ENCODE measurements at places on chromosomes 16 and 17.

DNA sequence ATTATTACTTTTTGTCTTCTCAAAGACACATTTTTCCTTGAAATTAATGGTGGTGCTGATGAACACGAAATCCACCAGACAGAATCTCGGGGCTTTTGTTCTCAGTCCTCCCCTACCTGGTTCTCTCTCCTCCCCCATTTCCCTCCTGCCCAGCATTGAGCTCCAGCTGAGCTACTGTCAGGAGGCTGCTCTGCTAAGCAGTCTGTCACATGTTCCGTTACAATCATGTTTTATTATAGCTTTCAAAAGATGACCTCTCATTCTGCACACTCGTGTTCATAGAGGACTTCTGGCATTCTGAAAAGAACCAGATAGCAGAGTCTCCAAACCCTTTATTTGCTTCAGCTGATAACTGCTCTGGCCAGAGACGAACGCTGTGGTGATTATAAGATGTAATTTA, 732.5 kb upstream of the RBFOX1 start:
- DNase-seq: no peak

GRCh38 chr17:78706271-78706915, 75.7 kb downstream of the CYTH1 start:
- no peak for DNase-seq

DNA sequence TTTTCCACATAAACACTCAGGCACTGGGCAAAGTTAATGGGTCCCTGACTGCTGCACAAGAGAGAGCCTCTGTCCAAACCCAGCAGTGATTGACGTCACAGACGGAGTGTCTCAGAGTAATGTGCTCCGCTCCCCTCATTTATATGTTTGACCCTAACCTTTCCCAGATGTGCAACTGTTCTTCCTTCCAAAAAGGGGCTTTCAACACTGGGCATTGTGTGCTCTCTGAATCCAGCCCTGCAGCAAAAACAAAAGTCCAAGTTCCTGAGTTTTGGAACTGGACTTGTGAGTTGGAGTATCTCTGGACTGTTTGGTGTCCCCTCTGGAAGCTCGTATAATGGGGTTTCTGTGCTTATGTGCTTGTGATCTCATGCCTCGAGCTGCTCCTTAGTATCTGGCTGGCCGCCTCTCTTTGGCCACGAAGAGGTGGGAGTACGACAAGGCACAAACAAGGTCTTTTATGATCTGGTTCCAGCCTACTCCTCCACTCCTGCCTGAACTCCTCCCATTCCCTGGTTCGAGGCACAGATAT, 76.4 kb upstream of the SMIM36 start:
- no peak for DNase-seq

DNA sequence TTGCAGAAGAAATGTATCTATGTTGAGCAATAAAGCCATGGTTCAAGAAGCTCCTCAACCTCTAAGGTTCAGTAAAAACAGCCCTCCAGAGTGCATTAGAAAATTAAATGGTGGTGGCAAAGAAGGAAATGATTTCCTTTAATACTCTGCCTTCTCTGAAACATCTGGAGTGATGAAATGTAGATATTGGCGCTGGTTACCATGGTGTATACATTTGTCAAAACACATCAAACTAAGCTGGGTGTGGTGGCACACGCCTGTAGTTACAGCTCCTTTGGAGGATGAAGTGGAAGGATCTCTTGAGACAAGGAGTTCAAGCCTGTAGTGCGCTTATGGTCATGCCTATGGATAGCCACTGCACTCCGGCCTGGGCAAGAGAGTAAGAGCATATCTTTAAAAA, 6.0 kb downstream of the CAPNS2 start:
- no peak for DNase-seq

DNA sequence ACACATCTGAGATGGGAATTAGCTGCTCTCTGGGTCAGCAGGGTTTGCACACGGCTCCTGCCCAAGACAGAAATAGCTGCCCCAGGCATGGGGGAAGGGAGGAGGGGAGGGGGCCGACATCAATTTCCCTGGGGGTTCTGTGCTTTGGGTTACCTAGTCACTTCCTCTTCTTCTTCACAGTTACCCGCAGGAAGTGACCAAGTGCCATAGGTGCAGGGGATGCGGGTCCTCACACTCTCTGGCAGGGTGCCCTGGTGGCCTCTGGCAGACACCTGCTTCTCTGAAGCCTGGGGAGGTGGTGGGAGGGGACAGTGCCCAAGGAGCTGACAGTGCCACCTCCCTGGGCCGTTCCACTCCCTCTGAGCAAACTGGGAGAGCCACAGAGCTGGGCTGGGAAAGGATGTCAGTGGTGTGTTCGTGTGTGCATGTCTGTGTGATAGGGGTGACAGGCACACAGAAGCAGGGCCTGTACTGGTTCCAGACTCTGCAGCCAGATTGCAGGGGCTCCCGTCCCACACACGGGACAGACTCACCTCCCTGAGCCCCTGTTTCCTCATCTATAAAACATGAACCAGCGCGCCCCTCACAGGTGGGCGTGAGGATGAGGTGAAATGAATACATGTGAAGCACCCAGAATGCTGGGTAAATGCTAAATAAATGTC, 18.2 kb downstream of the SCN4A start:
- DNase-seq: no peak

- DNase-seq: no peak
Observed at GRCh38 chr17:61468263-61468907, 16.2 kb downstream of the TBX4 start.

DNA sequence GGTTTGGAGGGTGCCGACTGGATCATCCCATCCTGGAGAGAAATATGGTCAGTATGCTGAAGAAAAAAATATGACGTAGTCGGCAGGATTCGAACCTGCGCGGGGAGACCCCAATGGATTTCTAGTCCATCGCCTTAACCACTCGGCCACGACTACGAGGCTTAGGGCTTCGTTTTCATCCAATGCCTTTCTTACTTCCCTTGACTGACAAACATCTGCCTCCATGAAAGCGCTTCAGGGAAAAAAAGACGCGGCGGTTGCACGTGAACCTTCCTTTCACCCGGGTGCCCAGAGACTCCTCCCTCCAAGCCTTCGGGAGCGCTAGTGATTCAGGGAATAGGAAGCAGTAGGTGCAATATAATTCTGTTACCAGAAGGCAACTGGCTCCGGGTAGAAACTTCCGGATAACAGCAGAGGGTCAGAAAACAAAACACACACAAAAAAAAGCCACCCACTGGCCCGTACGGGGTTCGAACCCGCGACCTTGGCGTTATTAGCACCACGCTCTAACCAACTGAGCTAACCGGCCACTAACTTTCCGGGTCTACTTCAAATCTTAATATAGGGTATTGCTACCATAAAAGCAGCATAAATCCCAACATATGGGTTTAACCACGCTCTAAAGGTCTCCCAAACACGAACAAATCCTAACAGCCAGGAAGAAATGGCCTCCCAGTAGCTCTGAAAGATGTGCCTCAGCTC, 16.3 kb upstream of the AURKB start:
- DNase-seq: no peak

DNA sequence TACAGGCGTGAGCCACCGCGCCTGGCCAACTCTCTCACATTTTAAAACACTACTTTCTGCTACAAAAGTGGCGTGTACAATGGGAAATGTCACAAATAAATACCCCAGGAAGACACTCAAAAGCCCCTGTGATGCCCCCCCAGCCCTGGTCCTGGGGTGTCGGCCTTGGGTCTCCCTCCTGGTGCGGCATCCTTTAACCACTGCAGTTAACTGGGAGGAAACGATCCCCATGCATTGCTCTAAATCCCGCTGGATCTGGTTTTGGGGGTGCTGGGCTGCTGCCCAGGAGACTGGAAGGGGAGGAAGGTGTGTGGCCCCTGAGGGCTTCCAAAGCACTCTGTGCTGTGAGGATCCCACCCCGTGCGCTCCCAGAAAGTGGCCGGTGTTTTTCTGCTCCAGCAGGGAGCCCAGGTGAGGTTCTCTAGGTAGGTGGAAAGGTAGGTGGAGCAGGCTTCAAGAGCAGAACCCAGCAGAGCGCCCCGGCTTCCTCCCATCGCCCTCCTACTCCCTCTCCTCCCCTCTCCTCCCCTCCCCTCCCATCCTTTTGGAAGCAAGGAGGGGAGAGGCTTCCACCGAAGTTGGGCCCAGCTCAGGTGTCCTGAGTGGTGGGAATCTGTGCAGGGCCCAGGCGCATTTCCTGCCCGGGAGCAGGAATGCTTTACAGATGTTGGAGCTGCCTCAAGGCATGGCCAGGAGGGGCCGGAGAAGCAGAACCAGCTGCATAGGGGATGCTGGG, 363.3 kb downstream of the SEC14L1 start:
- no peak for DNase-seq

DNA sequence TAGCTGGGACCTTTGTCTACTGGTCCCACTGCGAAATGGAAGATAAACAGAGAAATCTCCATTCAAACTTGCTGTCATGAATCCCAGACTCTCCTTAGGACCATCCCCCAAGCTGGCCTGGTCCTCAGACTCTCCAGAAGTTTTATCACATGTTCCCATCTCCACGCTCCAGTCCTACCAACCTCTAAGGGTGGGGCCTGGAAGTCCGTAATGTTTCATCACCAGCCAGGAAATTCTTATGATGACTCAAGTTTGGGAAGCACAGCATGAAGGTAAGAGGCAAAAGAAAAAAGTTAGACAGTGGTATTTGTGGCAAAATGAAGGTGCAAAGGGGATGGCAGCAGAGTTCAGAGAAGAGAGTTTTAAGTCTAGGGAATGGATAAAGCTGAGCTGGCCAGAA, 52.7 kb downstream of the ZNF18 start:
- DNase-seq: no peak

GRCh38 chr16:10561001-10561400, 19.4 kb downstream of the EMP2 start:
- DNase-seq: no peak

DNA sequence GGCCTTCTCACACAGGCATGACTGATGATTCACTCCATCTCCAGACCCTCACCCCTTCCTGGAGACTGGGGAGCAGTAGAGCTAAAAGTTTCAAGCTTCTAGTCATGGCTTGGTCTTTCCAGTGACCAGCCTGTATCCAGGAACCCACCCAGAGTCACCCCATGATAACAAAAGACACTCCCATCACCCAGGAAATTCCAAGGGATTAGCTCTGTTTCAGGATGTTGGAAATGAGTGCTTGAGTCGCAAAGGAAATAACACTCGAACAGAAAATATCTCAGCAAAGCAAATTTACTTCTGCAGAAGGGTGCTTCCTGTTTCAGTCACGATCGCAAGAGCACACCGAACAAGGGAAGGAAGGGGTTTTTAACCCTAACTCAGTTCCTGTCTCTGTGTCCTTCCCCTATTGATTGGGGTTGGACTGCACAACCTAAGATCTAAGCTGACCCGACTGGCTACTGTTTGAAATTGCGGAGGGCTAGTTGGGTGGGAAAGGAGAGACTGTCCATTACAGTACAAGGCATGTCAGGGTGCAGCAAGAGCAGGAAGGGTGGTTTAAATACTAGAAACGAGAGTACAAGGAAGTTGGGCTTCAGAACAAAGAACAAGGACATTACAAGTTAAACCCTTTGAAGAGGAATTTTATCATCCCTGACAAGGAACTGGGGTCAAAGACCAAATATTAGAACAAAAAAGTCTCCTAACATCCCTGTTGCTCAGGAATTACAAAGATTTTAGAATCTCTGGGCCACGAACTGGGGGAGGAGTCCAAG, 224.4 kb upstream of the CACNG5 start:
- no peak for DNase-seq

DNA sequence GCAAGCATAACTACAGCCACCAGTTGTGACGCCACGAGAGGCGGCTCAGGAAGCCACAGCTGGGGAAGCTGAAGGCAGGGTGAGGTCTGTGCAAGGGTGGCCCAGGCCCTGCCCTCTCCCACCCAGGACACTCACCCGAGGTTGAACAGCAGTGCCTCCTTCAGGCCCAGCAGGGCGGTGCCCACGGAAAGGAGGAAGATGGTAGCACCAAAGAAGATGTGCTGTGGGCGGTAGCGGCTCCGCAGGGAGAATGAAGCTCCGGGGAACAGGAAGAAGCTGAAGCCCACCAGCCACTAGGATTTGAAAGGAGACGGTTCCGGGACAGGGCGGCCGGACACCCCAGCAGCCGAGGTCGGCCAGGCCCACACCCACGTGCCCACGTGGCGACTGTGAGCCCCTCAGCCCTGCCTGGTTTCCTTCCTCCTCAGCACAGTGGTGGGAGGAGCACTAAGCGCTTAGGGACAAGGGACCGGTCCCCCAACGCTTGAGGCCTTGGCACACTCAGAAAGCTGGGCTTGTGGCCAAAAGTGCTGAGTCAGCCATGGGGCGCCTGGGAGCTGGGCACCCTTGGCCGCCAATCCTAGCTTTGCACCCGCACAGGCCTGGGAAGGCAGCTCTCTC, 11.0 kb downstream of the CYB561 start:
- DNase-seq: peak; percentile 22

- DNase-seq: no peak
Observed at GRCh38 chr16:74605746-74606520, 981 bp downstream of the GLG1 start.

DNA sequence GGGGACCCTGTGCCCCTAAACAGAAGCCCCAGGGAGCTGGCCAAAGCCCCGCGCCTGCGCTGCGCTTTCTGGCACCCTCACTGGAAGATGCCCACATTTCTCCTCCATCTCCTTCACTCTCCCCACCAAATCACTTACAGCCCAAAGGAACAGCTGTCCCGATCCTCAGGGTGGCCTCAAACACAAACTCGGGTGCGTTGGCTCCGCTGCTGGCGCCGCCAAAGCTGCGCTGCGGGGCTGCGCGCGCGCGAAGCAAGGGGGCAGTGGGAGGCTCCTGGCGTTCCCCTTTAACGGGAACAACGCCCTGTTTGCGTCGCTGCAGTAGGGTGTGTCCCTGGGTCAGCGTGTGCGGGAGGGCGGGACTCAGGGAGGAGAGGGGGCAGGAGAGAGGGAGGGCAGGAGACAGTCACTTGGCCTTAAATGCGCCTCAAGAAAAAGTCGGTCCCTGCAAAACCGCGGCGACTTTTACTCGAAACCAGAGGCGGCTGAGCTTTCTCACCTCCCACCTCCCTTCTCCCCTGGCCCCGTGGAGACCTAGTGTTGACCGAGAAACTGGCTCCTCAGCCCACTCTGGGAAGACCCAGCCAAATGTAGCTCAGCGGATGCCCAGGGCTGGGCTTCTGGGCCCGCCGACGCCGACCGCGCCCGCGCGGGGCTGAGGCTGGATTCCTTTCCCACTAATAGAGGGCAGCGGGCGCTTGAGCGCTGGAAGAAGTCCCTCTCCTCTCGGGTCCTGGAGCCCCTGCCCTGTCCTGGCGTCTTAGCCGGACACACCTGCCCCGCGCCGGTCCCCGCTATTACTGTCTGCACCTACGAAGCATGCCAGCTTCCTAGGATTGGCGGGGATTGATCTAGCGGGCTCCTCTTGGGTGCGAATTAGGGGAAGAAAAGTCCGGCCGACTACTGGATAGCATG, 2.6 kb downstream of the PMP22 start:
- DNase-seq: no peak
